ENCODE measurements at places on chromosomes 2 and 18. TPM values are rescaled to one million over a fixed set of nuclear protein-coding genes. Genes with fewer than 3 reads are reported as not detected.

The TRIM43B gene
- not detected for total RNA-seq

The POTEJ gene
- not detected for total RNA-seq

The KCNJ13 gene
- total RNA-seq, result not detected

The GCG gene
- not detected for total RNA-seq

The ASB1 gene
- 18.4 TPM for total RNA-seq

The CCDC121 gene
- total RNA-seq, result 3.0 TPM

The ANKRD30B gene
- total RNA-seq, result not detected

The FLACC1 gene
- 0.43 TPM for total RNA-seq

The C2orf80 gene
- not detected for total RNA-seq

The RBM43 gene
- 7.7 TPM for total RNA-seq

The TPRKB gene
- total RNA-seq, result 19.1 TPM

The MIB1 gene
- 78.3 TPM for total RNA-seq

The DQX1 gene
- 0.16 TPM for total RNA-seq

The RAB27B gene
- 0.52 TPM for total RNA-seq

The RGPD3 gene
- under 0.01 TPM for total RNA-seq

The PROC gene
- total RNA-seq, result not detected

The TFCP2L1 gene
- total RNA-seq, result not detected

The MEIS1 gene
- 231 TPM for total RNA-seq

The BMP10 gene
- total RNA-seq, result not detected

The MCEE gene
- 23.8 TPM for total RNA-seq

The SERPINB12 gene
- total RNA-seq, result not detected

The DLGAP1 gene
- 0.34 TPM for total RNA-seq

The PSD4 gene
- total RNA-seq, result 0.17 TPM

The GNLY gene
- total RNA-seq, result not detected

The SRD5A2 gene
- not detected for total RNA-seq

The TLX2 gene
- 1.4 TPM for total RNA-seq

The CFAP65 gene
- under 0.01 TPM for total RNA-seq

The TBR1 gene
- not detected for total RNA-seq

The SERPINB4 gene
- not detected for total RNA-seq

The EVX2 gene
- not detected for total RNA-seq

The RAB17 gene
- total RNA-seq, result 0.17 TPM

The RAX gene
- not detected for total RNA-seq

The GPR35 gene
- 0.52 TPM for total RNA-seq

The TMEM247 gene
- total RNA-seq, result not detected

The GPAT2 gene
- 1.0 TPM for total RNA-seq

The UGT1A3 gene
- not detected for total RNA-seq

The GAL3ST2 gene
- 0.09 TPM for total RNA-seq

The INPP1 gene
- 11.2 TPM for total RNA-seq

The CCDC141 gene
- total RNA-seq, result not detected

The EFHD1 gene
- total RNA-seq, result not detected

The SMAD2 gene
- 50.8 TPM for total RNA-seq

The UGT1A10 gene
- total RNA-seq, result not detected

The NEB gene
- total RNA-seq, result under 0.01 TPM

The ALPP gene
- total RNA-seq, result not detected

The TEX44 gene
- total RNA-seq, result not detected

Data from bronchial smooth muscle cell (primary cell).